ENCODE measurements at places on chromosomes 13 and 19.

DNA sequence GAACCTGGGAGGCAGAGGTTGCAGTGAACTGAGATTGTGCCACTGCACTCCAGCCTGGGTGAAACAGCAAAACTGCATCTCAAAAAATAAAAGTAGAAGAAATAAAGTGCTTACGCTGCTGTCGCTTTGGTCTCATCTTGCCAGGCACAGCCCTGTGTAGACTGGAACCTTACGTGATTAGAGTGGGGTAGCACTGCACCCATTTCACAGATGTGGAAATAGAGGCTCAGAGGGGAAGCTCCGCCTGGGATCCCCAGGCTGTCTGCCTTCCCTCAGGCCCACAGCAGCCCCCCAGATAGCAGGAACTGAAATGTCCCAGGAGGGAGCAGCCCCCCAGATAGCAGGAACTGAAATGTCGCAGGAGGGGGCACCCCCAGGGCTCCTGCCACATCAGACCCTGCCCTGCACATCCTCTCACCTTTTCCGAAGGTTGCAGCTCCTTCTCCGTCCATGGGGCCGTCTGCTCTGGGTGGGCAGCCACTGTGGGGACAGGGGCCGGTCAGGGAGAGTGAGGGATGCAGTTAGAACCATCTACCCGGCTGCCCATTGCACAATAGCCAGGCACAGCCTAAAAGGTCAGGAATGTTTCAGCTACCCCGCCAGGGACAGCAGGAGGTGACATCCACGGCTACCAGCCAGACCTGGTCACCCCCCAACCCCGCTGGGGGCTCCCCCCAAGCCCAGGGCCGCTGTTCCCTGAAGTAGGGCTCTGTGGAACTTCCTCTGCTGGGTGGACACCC is 1.9 kb downstream of the PLIN4 start:
- DNase-seq, result no peak

DNA sequence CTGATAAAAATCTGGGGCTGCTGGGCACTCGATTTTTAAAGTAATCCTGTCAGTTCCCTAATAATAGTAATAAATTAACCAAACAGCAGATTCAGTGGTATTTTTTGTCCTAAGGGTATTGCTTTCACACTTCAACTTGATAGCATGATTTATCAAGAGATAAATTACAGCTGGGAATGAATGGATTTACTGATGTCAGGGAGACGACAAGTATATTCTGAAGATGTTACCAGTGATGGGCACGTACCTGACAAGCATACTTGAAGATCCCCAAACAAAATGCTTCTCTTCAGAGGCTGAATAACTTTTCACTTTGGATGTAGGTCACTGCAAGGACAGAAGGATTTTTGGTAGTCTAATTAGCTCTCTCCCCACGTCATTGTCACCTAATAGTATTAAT is 82.0 kb downstream of the OLFM4 start:
- no peak for DNase-seq

DNA sequence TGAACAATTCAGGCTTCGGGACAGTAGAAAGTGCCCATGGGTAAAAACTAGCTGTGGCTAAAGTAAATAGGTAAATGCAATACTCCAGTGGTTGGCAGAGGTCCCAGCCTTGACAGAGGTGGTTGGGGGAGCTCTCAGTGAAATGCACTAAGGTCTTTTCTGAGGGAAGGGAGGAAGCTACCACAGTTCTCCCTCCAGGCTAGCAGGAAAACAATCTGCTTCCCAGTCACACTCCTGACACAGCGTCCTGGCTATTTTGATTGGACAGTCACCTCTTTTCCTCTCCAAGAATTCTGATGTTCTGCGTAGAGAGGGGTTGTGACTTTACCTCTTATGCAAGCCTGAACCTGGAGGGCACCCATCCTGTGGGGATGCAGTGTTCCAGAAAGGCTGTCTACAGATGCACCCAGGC is 128.7 kb downstream of the CYSLTR2 start:
- DNase-seq, result no peak

GRCh38 chr19:50477751-50478515 is 1.3 kb upstream of the GARIN5A start:
- no peak for DNase-seq

GRCh38 chr13:94327318-94327717 is 152.2 kb downstream of the DCT start:
- DNase-seq, result no peak

DNA sequence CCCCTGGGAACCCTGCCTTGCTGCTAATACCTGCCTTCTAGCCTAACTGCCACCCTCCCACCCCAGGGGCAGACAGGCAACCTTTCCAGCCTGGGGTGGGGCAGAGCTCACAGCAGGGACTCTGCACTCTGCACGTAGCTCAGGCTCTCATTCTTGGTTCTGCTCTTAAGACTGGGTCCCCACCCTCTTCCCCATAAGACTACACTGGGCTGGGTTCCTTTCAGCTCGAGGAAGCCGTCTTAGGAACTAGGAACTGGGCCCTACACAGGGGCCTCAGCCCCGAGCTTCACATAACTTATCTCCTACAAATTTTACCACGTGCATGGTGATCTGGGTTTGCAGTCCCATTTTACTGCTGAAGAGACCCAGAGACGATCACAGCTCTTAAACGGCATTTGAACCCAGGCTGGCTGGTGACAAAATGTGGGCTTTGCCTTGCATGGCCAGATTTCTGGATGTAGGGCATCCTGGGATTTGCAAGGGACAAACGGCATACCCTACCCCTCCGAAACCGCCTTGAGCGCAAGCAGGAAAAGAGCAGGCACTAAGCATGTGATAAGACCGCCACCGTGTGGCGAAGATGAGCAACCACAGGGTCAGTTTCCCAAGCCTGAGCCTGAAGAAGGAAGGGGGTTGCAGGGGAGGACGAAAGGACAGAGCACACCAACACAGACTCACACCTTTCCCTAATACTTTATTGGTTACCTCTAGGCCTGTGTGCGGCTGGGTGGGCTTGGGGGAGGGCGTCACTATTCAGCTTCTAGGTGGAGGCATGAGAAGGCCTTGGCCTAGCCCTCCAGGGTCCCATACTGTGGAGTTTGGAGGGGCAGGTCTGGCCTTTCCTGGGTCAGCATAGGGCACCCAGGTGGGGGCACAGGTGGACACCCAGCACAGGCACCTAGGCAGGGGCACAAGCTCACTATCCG is 5.1 kb downstream of the JUNB start:
- peak; percentile 63 for DNase-seq

GRCh38 chr13:76725211-76725610 is 161.0 kb downstream of the KCTD12 start:
- DNase-seq, result no peak

GRCh38 chr19:13014101-13014920 is 19.0 kb downstream of the NFIX start:
- no peak for DNase-seq

DNA sequence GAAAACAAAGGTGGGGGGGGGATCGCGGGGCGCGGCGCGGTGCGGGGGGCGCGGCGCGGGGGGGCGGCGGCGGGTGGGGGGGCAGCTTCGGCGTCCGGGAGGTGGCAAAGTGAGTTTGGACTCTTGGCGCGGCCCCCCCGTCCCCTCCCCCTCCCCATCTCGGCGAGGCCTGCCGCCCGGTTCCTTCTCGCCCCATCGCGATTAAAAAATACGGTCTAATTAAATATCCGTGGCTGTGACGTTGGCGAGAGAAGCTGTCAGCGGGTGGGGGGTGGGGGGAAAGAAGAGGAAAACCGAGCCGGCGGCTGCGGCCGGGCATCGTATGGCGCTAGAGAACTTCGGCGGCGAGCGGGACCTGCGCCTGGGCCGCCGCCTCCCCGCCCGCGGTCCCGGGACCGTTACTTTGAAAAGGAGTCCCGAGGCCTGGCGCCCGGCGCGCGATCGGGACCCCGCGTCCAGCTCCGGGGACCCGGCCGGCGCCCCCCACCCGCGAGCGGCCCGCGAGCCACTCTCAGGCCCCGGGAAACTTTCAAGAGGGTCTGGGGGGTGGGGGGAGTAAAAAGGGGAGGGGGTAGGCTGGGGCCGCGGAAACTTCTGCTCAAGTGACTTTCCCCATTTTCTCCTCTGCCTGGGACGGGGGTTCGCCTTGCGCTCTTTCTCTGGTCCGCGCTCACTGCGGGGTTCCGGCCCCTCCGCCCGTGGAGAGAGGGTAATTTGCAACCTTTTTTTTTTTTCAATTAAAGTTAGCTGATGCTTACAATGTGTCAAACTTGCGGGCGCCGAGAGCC is 146.3 kb upstream of the ZNF536 start:
- no peak for DNase-seq

GRCh38 chr19:43300876-43301765 is 31.8 kb upstream of the PSG9 start:
- DNase-seq, result no peak

- no peak for DNase-seq
Observed at GRCh38 chr19:58566989-58567388, 6.1 kb downstream of the MZF1 start.

DNA sequence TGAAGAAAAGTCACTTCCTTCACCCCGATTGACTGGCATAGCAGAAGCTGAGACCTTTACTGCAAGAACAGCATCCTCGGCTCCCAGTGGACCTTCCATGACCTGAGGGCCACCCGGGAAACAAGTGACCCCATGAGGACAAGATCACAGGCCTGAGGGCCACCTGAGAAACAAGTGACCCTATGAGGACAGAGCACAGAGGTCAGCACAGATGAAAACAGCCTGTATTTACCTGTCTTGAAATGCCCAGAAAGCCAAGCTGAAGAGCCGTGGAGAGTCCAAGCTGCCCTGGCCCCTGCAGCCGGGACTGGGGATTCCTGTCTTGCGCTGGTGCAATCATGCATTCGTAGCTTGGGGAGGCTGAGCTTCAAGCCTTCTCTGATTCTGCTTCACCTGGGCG is 114.2 kb upstream of the SPACA7 start:
- no peak for DNase-seq

DNA sequence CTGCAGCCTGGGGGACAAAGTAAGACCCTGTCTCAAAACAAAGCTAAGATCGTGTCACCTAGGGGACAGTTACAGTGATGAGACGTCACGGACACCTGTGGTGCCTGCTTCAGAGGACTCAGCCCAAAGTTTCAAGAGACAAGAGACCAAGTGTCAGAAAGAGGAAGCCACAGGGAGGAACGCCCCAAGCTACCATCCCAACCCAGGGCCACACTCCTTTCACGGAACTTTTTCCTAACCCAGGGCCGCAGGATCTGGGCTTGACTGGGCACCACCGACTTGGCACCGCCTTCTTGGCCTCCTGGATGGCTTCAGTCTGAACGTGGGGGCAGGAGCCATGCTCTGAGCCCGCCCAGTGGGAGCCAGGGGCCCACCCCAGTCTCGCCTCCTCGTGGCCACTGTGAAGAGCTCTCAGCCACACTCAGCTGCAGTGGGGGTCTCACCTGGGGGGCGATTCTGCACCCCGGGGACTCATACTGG is 8.5 kb downstream of the MOB3A start:
- DNase-seq, result no peak
